Vein endothelial cell (primary cell): ENCODE measurements at places on chromosomes 13 and 19. TPM values are rescaled to one million over a fixed set of nuclear protein-coding genes. Genes with fewer than 3 reads are reported as not detected.

Gene RAB4B
- total RNA-seq: 14.6 and 19.6 TPM in 2 replicates

Gene PCCA
- 15.0 and 27.8 TPM in 2 replicates for total RNA-seq

Gene HRC
- total RNA-seq: not detected in 2 replicates

Gene CNFN
- total RNA-seq: 0.65 TPM in 1 of 2 replicates, not detected in the other

Gene DMKN
- not detected in 2 replicates for total RNA-seq

Gene CYP2F1
- total RNA-seq: not detected in 2 replicates

Gene CHST8
- 0.29 TPM in 1 of 2 replicates, not detected in the other for total RNA-seq

Gene CFD
- total RNA-seq: 0.38 and 0.65 TPM in 2 replicates

Gene SYNGR4
- not detected in 2 replicates for total RNA-seq

Gene EDDM13
- total RNA-seq: 0.33 TPM in 1 of 2 replicates, not detected in the other

Gene CGB2
- total RNA-seq: not detected in 2 replicates
